Activated CD8-positive, alpha-beta T cell treated with anti-CD3 and anti-CD28 coated beads for 36 hours (primary cell): ENCODE measurements at places on chromosomes 12 and 14. TPM values are rescaled to one million over a fixed set of nuclear protein-coding genes. Genes with fewer than 3 reads are reported as not detected.

Gene KLRC1
- total RNA-seq, result 7.2 TPM

Gene KRT78
- not detected for total RNA-seq

Gene DBX2
- not detected for total RNA-seq

Gene BCL2L14
- 5.1 TPM for total RNA-seq

Gene COX8C
- total RNA-seq, result not detected

Gene CCDC88C
- total RNA-seq, result 83.6 TPM

Gene PRH2
- total RNA-seq, result not detected

Gene BEST3
- total RNA-seq, result not detected

Gene RNASE7
- not detected for total RNA-seq

Gene IFI27L2
- total RNA-seq, result 44.5 TPM

Gene BDKRB2
- total RNA-seq, result not detected

Gene PSMD9
- total RNA-seq, result 50.7 TPM
